ENCODE measurements at places on chromosomes 11 and 22.

GRCh38 chr11:111231836-111232235 lies 13.7 kb upstream of the POU2AF2 start:
- DNase-seq: no peak

DNA sequence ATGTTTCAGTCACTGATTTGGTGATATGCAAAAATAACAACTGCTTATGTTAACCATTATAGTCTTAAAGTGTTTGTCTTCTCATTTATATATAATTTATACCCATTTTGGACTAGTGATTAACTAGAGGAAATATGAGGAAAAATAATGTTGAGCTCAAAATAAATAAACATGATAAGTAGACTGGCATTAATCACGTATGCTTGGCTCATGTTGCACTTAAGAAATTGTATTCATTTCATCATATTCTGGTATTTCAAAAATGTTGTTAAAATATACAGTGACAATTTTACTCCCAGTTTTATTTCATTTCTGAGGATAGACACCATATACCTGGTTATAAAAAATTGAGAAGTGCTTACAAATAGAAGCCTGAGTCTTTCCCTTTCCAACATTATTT lies 3.8 kb upstream of the OR10D3 start:
- DNase-seq: no peak

- no peak for DNase-seq
Measured at GRCh38 chr11:11004069-11004468, 146.2 kb upstream of the ZBED5 start.

- no peak for DNase-seq
Measured at GRCh38 chr22:22553735-22554586, 5.1 kb downstream of the PRAME start.

GRCh38 chr22:29083933-29084591 lies 11.2 kb downstream of the KREMEN1 start:
- no peak for DNase-seq

DNA sequence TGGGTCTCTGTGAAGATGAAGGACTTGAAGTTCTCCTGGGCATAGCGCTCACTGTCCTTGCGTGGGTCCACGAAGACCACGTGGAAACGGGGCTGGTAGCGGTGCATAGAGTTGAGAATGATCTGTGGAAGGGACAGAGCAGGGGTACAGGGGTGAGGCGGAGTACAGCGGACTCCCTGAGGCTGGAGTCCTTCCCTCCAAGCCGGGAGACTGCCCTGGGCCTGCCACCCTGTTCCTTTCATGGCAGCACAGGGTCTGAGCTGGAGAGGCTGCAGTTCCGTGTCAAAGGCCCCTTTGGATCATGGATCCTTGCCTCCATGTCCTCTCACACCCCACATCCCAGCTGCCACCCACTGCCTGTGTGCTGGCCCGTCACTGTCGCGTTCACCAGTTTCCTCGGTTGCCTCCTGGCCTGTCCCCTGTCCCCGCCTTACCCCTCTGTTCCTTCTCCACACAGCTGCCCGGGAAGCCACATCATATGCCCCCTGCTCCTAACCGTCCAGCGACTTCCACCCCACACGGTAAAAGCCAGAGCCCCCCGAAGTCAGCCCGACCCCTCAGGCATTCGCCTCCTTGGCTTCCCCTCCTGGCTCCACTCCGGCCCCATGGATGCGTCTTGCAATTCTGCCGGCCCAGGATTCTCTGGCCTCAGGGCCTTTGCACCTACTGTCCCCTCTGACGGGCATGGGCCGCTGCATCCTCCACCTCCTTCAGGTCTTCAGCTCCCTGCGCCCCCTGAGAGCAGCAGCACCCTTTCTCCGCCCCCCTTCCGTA lies 3.4 kb upstream of the NUDT8 start:
- no peak for DNase-seq

DNA sequence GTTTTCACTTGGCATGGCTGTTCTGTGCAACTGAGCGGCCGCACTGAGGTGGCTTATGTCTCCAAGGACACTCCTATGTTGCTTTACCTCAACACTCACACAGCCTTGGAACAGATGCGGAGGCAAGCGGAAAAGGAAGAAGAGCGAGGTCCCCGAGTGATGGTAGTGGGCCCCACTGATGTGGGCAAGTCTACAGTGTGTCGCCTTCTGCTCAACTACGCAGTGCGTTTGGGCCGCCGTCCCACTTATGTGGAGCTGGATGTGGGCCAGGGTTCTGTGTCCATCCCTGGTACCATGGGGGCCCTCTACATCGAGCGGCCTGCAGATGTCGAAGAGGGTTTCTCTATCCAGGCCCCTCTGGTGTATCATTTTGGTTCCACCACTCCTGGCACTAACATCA lies 2.1 kb downstream of the CLP1 start:
- no peak for DNase-seq

- DNase-seq: no peak
Measured at GRCh38 chr11:88353835-88354496, 16.4 kb upstream of the CTSC start.

DNA sequence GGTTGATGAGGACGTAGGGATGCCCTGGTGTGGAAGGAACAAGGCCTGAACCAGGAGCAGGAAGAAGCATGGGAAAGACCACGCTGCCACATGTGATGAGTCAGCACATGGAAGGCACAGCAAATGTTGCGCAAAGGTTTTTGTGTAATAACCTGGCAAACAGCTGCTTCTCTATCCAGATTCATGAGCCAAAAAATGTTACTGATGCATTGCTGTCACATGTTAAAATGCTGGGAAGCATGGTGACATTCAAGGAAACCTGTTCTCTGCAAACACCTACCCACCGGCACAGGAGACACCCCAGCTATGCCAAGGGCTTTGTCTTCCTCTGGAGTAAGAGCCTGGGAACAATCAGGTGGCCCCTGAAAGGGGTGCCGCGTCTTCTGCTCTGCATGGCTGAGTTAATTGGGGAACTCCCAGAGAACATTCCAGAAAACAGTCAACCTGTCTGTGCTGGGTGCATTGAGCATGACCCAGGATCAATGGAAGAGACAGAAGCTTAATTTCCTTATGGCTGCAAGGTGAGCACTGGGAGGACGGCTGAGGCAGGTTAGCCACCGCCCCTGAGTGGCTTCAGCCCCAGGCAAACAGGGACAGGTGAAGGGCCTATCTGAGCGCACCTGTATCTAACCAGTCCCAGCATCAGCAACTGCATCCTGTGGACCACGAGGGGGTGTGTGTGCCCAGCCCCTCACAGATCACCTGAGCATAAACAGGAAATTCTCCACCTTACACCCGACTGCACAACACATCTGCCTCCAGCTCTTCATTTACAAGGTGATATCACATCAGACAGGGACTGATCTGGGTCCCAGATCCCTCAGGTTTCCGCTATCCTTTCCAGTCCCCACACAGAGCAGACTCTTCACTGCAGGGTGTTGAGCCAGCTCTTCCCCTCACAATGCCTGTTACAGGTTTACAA lies 108.4 kb downstream of the GGTLC2 start:
- DNase-seq: no peak

- no peak for DNase-seq
Measured at GRCh38 chr11:44578279-44578678, 12.8 kb downstream of the CD82 start.

DNA sequence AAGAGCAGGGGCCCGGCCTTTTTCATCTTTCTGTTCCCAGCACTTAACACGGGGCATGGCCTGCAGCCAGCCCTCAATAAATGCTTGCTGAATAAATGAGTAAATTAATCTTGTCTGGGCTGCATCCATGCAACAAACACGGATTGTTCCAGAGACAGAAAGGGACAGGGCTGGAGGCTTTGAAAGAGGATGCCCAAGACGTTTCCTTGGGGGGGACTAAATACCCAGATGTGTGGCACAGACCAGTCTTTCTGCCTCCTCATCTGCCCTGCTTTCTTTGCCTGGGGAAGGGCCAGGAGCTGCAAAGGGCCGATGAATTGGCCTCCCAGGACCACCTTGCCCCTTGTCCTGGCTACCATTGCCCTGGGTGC lies 40.4 kb downstream of the SHISAL1 start:
- DNase-seq: no peak

DNA sequence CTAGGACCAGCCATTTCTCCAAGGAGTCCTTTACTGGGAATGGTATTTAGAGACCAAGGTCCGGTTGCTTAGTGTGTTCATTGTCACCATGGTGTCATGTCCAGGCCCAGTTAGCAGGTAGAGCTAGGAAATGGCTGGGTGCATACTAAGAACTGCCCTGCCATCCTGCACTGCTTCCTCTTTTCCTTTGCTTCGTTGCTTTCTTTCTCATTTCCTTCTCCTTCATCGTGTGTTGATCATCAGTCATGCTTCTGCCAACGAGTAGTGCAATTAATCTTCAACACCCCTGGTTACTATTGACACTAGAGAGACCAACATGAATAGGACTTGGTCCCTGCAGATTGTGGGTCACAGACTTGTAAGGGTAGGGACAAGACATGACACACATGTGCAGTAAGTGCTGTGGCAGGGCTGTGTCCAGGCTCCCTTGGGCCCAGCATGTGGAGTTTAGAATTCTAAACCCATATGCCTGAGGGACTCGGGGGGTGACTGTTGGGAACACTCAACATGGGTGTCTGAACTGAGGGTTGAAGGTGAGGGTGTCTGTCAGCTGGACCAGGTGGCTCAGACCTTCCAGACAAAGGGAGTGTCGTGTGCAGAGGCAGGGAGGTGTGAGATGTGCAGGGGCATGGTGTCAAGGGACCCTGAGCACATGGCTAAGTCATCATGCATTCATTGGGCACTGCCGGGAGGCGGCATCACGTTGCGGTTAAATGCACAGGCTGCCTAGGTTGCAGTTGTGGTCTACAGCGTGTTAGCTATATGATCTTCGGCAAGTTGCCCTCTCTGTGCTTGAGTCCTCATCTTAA lies 42.6 kb downstream of the ST14 start:
- DNase-seq: no peak

DNA sequence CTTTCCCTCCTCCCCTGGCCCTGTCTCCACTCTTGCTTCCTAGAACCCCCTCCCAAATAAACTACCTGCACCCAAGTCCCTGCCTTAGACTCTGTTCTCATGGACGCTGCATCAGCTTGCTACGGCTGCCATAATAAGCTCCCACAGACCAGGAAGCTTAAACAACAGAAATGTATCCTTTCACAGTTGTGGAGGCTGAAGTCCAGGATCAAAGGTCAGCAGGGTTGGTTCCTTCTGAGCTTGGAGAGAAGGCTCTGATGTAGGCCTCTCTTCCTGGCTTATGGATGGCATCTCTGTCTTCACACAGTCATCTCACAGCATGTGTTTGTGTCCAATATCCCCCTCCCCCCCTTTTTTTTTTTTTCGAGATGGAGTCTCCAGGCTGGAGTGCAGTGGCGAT lies 23.4 kb downstream of the CBX7 start:
- DNase-seq: no peak

DNA sequence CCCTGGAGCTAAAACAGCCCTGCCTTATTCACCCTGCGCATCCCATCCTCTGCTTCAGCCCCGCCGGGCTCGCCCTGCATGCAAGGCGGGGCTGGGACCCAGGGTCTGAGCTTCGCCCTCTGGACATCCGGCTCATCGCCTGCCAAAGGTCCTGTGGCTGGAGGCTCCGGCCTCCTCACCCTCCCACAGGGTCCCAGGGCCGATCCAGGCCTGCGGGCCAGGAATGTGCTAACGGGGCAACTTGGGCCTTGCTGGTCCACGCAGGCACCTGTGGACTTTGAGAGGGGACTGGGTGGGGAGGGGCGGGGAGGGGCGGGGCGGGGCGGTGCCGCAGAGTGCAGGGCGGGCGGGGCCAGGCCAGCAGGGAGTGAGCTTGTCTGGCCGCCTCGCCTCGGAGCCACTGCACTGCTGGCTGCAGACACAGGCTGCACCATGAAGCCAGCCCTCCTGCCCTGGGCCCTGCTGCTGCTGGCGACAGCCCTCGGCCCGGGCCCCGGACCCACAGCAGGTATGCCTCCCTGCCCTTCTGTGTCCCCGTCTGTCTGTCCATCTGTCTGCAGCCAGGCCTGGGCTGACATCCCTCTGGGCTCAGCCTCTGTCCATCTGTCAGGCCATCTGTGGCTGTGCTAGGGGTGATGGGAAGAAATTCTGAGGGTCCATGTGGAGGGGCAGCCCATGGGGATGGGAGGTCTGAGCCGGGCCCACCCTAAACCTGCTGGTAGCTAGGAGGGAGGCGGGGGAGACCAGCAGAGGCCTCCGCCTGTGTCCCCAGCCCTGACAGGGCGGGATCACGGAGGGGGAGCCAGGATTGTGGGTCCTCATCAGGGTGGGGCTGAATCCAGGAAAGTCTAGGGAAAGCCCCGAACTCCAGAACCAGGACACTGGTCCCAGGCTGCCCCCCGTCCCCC lies at the start of gene SUSD2:
TSS of gene SUSD2 (plus strand) at position 400 of the 908 bp plus-strand sequence. CDS start at position 433, 33 bp downstream.
- DNase-seq: no peak

DNA sequence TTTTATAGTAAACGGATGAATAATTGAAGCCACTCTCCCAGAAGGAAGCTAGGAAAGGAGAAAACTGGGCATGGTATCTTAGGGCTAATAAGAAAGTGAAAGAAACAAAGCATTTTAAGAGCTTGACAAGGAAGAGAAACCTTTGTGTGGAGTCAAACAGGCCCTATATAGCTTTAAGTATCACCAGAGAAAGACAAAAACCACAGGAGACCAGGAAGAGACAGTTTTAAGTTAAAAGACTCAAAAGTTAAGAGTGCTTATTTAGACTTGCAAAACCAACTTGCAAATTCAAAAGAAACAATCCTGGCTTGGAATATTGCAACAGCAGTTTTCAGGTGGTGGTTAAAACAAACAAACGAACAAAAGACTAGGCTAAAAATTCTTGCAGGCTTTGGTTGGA lies 3.4 kb downstream of the PAK1 start:
- no peak for DNase-seq

Data from activated CD4-positive, alpha-beta T cell treated with anti-CD3 and anti-CD28 coated beads, Interleukin-2, amount 50 U/mL, for 4 hours (primary cell).